ENCODE measurements at places on chromosomes 5 and 9.

- no peak for DNase-seq
Observed at GRCh38 chr9:23551929-23552707, 273.9 kb downstream of the ELAVL2 start.

DNA sequence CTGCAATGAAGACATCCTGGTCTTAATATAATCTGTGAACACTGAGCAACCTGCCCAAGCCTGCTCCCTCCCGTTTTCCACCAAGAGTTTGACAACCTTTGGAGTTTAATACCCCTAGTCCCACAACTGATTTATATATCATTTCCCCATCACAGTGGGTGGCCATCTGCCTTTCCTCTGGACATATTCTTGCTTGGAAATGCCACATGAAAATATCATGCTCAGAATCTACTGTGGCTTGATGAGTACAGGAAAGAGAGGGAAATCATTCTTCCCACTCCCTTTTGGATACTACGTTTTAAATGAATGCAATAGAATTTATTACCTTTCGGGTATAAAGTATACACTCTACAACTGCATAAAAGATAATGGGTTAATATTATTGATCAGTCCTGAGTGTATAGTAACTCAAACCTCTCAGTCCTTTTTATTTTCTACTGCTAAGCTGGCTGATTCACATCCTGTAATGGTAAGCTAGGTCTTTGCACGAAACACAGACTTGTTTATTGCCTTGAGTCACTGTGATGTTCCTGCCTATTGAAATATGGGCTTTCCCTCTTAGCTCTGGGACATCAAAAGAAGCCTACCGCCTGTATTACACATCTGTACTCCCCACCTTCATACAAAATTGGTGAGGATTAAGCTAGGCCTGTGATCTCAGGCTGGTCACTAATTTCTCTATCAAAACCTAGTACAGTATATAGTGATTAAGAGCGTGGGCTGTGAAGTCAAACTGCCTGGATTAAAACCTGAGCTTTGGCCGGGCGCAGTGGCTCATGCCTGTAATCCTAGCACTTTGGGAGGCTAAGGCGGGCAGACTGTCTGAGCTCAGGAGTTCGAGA, 67.6 kb upstream of the NR5A1 start:
- DNase-seq, result no peak

GRCh38 chr5:175670372-175670771, 12.5 kb downstream of the HRH2 start:
- no peak for DNase-seq

- DNase-seq, result no peak
Observed at GRCh38 chr5:10653751-10654400, 90.0 kb downstream of the ANKRD33B start.

DNA sequence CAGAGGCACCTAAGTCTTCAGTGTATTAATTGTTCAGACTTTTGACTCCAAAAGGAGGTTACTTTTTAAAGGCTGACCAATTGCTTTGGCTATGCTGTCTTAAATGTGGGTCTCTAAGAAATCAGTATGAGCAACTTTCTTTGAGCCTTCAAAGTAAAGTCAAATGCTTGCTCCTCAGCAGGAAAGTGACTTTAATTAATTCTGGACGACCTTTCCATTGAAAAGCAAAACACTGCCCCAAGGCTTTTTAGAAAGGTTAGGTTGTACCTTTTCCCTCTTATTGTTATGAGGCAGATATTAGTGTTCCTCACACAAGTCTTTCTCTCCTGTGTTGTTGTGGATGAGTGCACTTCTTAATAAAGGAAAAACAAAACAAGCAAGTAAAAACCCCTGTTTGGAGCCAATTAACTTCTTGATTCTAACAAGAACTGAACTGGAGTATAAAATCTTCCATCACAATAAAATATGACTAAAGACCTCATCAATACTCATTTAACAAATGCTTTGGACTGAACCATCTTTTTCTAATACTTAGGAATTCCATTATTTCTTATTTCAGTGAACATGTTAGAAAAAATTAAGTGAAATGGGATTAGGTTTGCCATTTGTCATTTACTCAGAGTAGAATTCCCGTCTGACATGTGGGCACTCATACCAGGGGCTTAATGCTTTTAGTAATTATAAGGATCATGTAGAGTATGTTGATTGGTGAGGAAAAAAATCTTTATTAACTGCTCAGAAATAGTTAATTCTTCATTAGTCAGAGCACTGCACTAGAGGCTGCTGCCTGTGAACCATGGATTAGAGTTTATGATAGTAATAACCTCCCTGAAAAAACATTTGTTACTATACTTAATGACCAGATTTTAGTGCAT, 159.1 kb upstream of the ZNF608 start:
- no peak for DNase-seq

- DNase-seq, result no peak
Observed at GRCh38 chr9:8331507-8332330, 532.1 kb upstream of the DMAC1 start.

GRCh38 chr9:137031904-137032640, at the start of gene FUT7:
TSS of gene FUT7 (minus strand) at chr9:137032088. CDS start at chr9:137031991, 97 bp downstream.
- DNase-seq, result no peak

- no peak for DNase-seq
Observed at GRCh38 chr5:137385064-137385463, 114.1 kb downstream of the SPOCK1 start.

Data from T-cell (primary cell).